Left lung (tissue), 14 donors: ENCODE measurements at places on chromosomes 5 and 9. TPM values are rescaled to one million over a fixed set of nuclear protein-coding genes. Genes with fewer than 3 reads are reported as not detected.
A peak's percentile ranks its signal among the peaks of the same experiment; 100 is the strongest.

GRCh38 chr5:54018438-54018837 is 291.9 kb downstream of the ARL15 start:
- H3K27me3 ChIP-seq: no peaks in the 10 kb centered on the region
- no peaks in the 10 kb centered on the region for H3K36me3 ChIP-seq
- DNase-seq: no peak
- H3K4me1 ChIP-seq: peaks cover 10% of the 10 kb centered on the region
- no peak overlapping the region for H3K4me3 ChIP-seq
- no peak overlapping the region for H3K27ac ChIP-seq

- no peak for DNase-seq
- no peaks in the 10 kb centered on the region for H3K4me1 ChIP-seq
- no peaks in the 10 kb centered on the region for H3K27me3 ChIP-seq
- H3K36me3 ChIP-seq: no peaks in the 10 kb centered on the region
- no peak overlapping the region for H3K4me3 ChIP-seq
These were observed 73.8 kb downstream of the MRPL36 start for GRCh38 chr5:1725641-1726468.

The SIT1 gene
- total RNA-seq: 0.99 TPM

- no peaks in the 10 kb centered on the region for H3K36me3 ChIP-seq
- no peaks in the 10 kb centered on the region for H3K27me3 ChIP-seq
- no peak overlapping the region for H3K27ac ChIP-seq
These were observed 747.1 kb downstream of the CETN3 start for GRCh38 chr5:89662499-89662898.

- no peak overlapping the region for H3K4me3 ChIP-seq
- no peaks in the 10 kb centered on the region for H3K27me3 ChIP-seq
- no peaks in the 10 kb centered on the region for H3K36me3 ChIP-seq
- H3K4me1 ChIP-seq: peaks cover 5% of the 10 kb centered on the region
These were observed 71.0 kb upstream of the PLPP6 start for GRCh38 chr9:4591123-4591500.

GRCh38 chr5:141680751-141681201 is 1.3 kb downstream of the ARAP3 start:
- peak overlapping the region; percentile 94 for H3K27ac ChIP-seq
- no peaks in the 10 kb centered on the region for H3K27me3 ChIP-seq
- no peak for DNase-seq
- H3K4me1 ChIP-seq: peaks cover 3% of the 10 kb centered on the region
- peak overlapping the region; percentile 60 for H3K4me3 ChIP-seq

- no peaks in the 10 kb centered on the region for H3K27me3 ChIP-seq
- DNase-seq: no peak
- no peak overlapping the region for H3K4me3 ChIP-seq
- no peaks in the 10 kb centered on the region for H3K36me3 ChIP-seq
- no peak overlapping the region for H3K27ac ChIP-seq
- H3K4me1 ChIP-seq: no peaks in the 10 kb centered on the region
These were observed 421.6 kb downstream of the IRX1 start for GRCh38 chr5:4017076-4017803.

- H3K4me1 ChIP-seq: no peaks in the 10 kb centered on the region
- H3K27me3 ChIP-seq: no peaks in the 10 kb centered on the region
- H3K4me3 ChIP-seq: no peak overlapping the region
- no peak for DNase-seq
- no peak overlapping the region for H3K27ac ChIP-seq
These were observed 28.8 kb upstream of the PANK3 start for GRCh38 chr5:168607946-168608345.

The FOXD4L4 gene
- not detected for total RNA-seq

DNA sequence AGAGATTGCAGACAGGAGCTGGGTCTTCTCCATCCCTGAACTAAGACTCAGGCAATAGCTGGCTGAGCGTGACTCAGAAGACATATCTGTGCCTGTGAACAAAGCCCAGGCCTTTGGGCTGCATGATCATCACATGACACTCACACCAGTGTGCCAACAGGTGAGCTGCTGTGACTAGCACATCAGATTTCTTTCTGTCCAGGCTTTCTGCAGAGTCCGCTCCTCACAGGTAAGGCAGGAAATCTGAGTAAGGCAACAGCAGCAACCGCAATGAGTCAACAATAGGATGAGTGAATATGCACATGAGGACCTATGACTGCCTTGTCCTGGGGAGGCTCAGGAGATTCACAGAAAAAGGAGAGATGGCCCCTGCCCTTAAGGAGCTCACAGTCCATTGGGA is 293.6 kb downstream of the ACTL7B start:
- H3K4me1 ChIP-seq: no peaks in the 10 kb centered on the region
- H3K36me3 ChIP-seq: no peaks in the 10 kb centered on the region
- H3K4me3 ChIP-seq: no peak overlapping the region
- H3K27me3 ChIP-seq: no peaks in the 10 kb centered on the region
- H3K27ac ChIP-seq: no peak overlapping the region

The GADD45G gene
- total RNA-seq: 11.2 TPM

DNA sequence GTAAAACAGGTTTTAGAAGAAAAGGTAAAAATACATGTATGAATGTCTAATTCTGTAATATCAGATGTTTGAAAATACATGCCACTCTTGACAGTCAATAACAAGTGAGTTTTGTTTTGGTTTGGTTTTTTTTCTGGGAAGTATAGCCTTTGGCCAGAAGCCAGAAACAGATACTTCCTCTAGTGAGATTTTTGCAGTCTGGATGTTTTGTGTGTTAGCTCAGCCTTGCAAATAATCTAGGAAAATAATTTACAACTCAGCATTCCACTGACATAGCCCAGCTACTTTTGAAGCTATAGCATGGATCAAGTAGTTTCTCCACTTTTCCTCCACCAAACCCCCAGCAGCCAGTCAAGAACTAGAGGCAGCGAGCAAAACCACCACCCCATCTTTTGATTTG is 56.7 kb downstream of the SLC1A1 start:
- H3K4me1 ChIP-seq: peaks cover 7% of the 10 kb centered on the region
- no peaks in the 10 kb centered on the region for H3K27me3 ChIP-seq
- no peak overlapping the region for H3K27ac ChIP-seq
- no peak for DNase-seq

DNA sequence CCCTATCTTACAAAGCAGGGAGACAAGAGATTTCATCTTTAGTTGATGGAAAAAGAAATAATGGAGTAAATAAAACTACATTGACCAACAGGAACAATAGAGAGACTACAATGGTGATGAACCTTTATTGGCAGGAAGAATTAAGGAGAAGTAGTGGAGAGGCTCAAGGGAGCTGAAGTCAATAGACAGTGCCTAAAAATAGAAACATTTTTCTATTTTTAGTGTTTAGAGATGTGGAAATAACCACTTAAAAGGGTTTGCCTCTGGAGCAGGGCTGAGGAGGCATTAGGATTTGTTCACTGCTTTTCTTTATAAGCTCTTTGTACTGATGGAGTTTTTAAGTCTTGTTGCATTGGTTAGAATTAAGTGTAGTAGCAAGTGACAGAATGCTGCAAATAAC is 98.4 kb upstream of the ERCC6L2 start:
- DNase-seq: no peak
- no peak overlapping the region for H3K4me3 ChIP-seq
- no peaks in the 10 kb centered on the region for H3K36me3 ChIP-seq
- H3K27me3 ChIP-seq: peaks cover 12% of the 10 kb centered on the region
- H3K4me1 ChIP-seq: peaks cover 5% of the 10 kb centered on the region

The TAF11L10 gene
- total RNA-seq: not detected

DNA sequence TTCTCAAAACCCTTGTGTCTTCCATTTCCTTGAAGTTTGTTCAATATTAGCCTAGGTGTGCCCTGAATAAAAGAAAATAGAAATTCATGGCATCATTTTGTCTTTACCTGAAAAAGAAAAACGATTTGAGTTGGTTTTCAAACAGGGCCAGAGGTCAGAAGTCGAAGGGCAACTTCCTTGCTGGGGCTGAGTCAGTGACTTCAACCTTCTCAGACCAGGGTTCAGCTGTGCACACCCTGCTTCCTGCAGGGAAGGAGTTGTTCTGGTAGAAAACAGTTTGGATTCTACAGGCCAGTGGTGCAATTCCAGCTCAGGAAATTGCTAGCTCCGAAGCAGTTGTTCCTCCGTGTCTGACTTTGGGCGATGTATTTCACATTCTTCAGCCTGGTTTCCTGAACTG is 132.1 kb upstream of the SLC30A5 start:
- H3K4me3 ChIP-seq: no peak overlapping the region
- no peak overlapping the region for H3K27ac ChIP-seq
- no peak for DNase-seq
- H3K4me1 ChIP-seq: no peaks in the 10 kb centered on the region

DNA sequence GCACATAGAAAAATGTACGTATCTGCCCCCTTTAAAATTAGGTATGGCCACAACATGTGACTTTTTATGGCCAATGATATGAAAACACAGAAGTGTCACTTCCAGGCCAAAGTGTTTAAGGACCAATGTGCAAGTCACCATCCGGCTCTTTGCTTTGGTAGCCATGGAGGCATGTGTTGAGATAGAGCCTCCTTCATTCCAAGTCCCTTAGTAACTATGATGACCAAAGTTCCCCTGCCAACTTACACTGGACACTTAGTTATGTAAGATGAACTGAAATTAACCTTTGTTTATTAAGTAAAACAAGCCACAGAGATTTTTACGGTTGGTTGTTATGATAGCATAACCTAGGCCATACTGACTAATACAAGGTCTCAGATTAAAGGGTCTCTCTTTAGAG is 51.0 kb downstream of the FBN2 start:
- H3K27me3 ChIP-seq: no peaks in the 10 kb centered on the region
- H3K36me3 ChIP-seq: no peaks in the 10 kb centered on the region
- H3K4me3 ChIP-seq: no peak overlapping the region
- no peak for DNase-seq

The CCL27 gene
- total RNA-seq: 0.67 TPM

- H3K36me3 ChIP-seq: no peaks in the 10 kb centered on the region
- peaks cover 40% of the 10 kb centered on the region for H3K4me1 ChIP-seq
- H3K27me3 ChIP-seq: no peaks in the 10 kb centered on the region
- H3K27ac ChIP-seq: no peak overlapping the region
- DNase-seq: no peak
These were observed 146.4 kb downstream of the GCNT1 start for GRCh38 chr9:76605321-76605900.

GRCh38 chr9:70079417-70080037 is 35.9 kb downstream of the MAMDC2 start:
- no peak overlapping the region for H3K4me3 ChIP-seq
- no peak for DNase-seq
- H3K27ac ChIP-seq: no peak overlapping the region
- no peaks in the 10 kb centered on the region for H3K27me3 ChIP-seq
- H3K4me1 ChIP-seq: peaks cover 24% of the 10 kb centered on the region
- H3K36me3 ChIP-seq: no peaks in the 10 kb centered on the region

The PRLR gene
- 0.84 TPM for total RNA-seq

The CCDC192 gene
- not detected for total RNA-seq

- H3K36me3 ChIP-seq: no peaks in the 10 kb centered on the region
- H3K27me3 ChIP-seq: no peaks in the 10 kb centered on the region
- no peaks in the 10 kb centered on the region for H3K4me1 ChIP-seq
- no peak overlapping the region for H3K4me3 ChIP-seq
These were observed 90.0 kb upstream of the POU5F2 start for GRCh38 chr5:93831449-93831848.

DNA sequence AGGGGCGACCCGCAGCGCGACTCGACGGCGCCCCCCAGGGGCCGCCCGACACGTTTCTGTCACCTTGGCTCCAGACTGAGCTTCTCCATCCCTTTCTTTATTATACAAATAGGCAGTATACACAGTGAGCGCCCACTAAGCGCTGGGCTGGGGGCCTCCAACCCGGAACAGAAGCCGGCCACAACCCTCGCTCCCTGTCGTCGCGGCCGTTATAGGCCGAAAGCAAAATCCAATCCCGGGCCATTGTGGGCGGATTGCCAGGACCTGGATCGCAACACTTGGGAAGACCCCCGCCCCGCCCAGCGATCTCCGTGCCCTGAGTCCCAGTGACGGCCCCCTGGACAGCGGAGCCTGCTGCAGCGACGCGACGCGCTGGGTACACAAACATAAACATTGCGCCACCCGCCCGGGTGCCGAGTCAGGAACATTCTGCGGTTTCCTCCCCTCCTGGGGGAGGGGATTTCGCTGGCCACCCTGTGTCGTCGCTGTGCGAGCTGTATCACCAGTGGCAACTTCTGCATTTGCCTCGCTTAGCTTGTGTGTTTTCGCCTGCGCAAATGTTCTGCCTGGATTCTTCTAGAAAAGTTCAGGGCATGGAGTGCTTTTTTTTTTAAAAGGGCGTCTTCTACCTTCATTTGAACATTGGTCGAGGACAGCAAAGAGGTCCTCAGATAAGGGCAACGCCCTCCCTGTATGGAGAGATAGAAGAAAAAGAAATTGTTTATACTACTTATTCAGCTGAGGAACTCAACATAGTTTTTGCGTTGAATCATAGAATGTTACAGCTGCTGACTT is 1.3 kb upstream of the DUSP1 start:
- no peaks in the 10 kb centered on the region for H3K27me3 ChIP-seq
- peaks cover 83% of the 10 kb centered on the region for H3K4me1 ChIP-seq
- H3K27ac ChIP-seq: peak overlapping the region; percentile 100
- H3K36me3 ChIP-seq: no peaks in the 10 kb centered on the region
- peak overlapping the region; percentile 27 for H3K4me3 ChIP-seq
- peak; percentile 85 for DNase-seq
